Smooth muscle cell of bladder (primary cell): ENCODE measurements at places on chromosomes 5 and 9. TPM values are rescaled to one million over a fixed set of nuclear protein-coding genes. Genes with fewer than 3 reads are reported as not detected.

The IL33 gene
- 173 and 202 TPM in 2 replicates for total RNA-seq

The OBP2B gene
- total RNA-seq = not detected in 2 replicates

The ROR2 gene
- 29.4 and 30.0 TPM in 2 replicates for total RNA-seq

The FAT2 gene
- under 0.01 TPM in 2 replicates for total RNA-seq

The PCDHGA5 gene
- total RNA-seq = 1.3 TPM in 2 replicates

The EEIG1 gene
- total RNA-seq = 8.5 and 22.0 TPM in 2 replicates

The PALM2AKAP2 gene
- total RNA-seq = 9.7 and 15.6 TPM in 2 replicates

The MFAP3 gene
- 46.5 and 47.5 TPM in 2 replicates for total RNA-seq

The KCTD16 gene
- 2.4 and 4.0 TPM in 2 replicates for total RNA-seq

The OR1J2 gene
- 0.14 TPM in 1 of 2 replicates, not detected in the other for total RNA-seq

The SPINK7 gene
- not detected in 2 replicates for total RNA-seq

The PCDHA8 gene
- total RNA-seq = under 0.01 and 0.09 TPM in 2 replicates

The TMEM252 gene
- total RNA-seq = not detected in 2 replicates

The TNPO1 gene
- 407 and 545 TPM in 2 replicates for total RNA-seq

The DIPK1B gene
- 1.00 and 1.0 TPM in 2 replicates for total RNA-seq

The CARD9 gene
- 2.2 and 3.0 TPM in 2 replicates for total RNA-seq

The EXD3 gene
- 8.4 and 13.2 TPM in 2 replicates for total RNA-seq

The BAAT gene
- total RNA-seq = not detected in 2 replicates

The PCDHA7 gene
- total RNA-seq = 0.57 and 0.83 TPM in 2 replicates

The KCNN2 gene
- total RNA-seq = 0.43 and 0.55 TPM in 2 replicates

The C7 gene
- 1.1 and 4.0 TPM in 2 replicates for total RNA-seq

The VCP gene
- 360 and 426 TPM in 2 replicates for total RNA-seq

The RGS3 gene
- 23.9 and 29.1 TPM in 2 replicates for total RNA-seq

The TCOF1 gene
- total RNA-seq = 7.8 and 10.4 TPM in 2 replicates

The PCDHGA9 gene
- total RNA-seq = 2.7 and 3.1 TPM in 2 replicates

The EDIL3 gene
- total RNA-seq = 12.4 and 18.2 TPM in 2 replicates

The ACSL6 gene
- under 0.01 and 0.09 TPM in 2 replicates for total RNA-seq

The SPARC gene
- total RNA-seq = 1,301 and 3,185 TPM in 2 replicates

The C9 gene
- total RNA-seq = 0.18 TPM in 1 of 2 replicates, not detected in the other

The RASEF gene
- total RNA-seq = 0.14 and 0.18 TPM in 2 replicates

The CDH12 gene
- not detected in 2 replicates for total RNA-seq

The NME5 gene
- total RNA-seq = 1.6 and 2.1 TPM in 2 replicates

The TMC1 gene
- 0.18 and 0.43 TPM in 2 replicates for total RNA-seq

The STC2 gene
- total RNA-seq = 484 and 582 TPM in 2 replicates

The STK32A gene
- 0.71 and 1.3 TPM in 2 replicates for total RNA-seq

The CTNND2 gene
- not detected in 2 replicates for total RNA-seq

The ENHO gene
- not detected in 2 replicates for total RNA-seq

The SPATA31A3 gene
- not detected in 2 replicates for total RNA-seq

The SPATA31E1 gene
- not detected in 2 replicates for total RNA-seq

The PTGS1 gene
- total RNA-seq = 52.2 and 54.6 TPM in 2 replicates

The MAMDC4 gene
- total RNA-seq = 0.85 and 2.2 TPM in 2 replicates
